ENCODE measurements at places on chromosomes 7 and 10.

- no peak for DNase-seq
These were observed 22.5 kb upstream of the ECHDC3 start for GRCh38 chr10:11719496-11720259.

DNA sequence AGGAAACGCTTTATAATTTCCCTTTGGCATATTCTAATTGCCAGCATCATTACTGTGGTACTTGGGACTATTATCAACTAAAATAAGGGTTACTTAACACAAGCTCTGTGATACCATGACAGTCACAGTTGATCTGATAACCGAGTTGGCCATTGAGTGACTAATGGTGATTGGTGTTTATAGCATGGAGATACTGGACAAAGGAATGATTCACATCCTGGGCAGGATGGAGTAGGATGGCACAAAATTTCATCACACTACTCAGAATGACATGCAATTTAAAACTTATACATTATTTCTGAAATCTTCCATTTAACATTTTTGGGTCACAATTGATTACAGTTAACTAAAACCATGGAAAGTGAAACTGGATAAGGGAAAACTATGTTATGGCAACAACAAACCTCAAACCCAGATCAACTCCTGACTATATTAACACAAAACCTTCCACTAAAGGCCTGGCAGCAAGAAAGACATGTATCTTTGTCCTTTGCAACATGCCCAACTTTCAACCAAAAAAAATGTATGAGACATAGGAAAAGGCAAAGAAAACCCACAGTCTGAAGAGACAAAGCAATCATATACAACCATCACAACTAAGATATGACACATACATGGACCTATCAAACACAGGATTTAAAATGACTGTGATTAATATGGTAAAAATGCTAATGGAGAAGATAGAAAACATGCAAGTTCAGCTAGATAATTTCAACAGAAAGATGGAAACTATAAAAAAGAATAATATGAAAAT lies 208.5 kb upstream of the NRP1 start:
- DNase-seq: no peak

GRCh38 chr7:129163875-129164544 lies 19.5 kb downstream of the TSPAN33 start:
- no peak for DNase-seq

GRCh38 chr10:75487087-75487754 lies 55.8 kb downstream of the LRMDA start:
- DNase-seq: no peak

DNA sequence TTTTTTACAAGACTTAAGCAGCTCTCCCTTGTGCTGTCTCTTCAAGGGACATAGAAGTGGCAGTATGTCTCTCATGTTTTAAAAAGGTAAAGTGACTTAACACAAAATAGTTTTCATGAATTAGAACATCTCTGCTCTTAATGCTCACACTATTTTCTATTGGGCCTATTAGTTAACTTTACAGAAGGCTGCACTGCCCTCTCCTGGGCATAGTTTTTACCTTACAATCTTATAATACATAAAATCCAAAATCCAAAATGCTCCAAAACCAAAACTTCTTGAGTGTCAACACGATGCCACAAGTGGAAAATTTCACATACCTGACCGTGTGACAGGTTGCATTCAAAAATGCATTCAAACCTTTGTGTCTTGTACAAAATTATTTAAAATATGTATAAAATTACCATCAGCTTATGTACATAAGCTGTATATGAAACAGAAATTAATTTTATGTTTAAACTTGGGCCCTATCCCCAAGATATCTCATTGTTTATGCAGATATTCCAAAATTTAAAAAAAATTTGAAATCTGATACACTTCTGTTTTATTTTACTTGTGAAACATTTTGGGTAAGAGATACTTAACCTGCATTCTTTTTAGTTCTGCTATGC lies 25.8 kb downstream of the TES start:
- DNase-seq: peak; percentile 18

DNA sequence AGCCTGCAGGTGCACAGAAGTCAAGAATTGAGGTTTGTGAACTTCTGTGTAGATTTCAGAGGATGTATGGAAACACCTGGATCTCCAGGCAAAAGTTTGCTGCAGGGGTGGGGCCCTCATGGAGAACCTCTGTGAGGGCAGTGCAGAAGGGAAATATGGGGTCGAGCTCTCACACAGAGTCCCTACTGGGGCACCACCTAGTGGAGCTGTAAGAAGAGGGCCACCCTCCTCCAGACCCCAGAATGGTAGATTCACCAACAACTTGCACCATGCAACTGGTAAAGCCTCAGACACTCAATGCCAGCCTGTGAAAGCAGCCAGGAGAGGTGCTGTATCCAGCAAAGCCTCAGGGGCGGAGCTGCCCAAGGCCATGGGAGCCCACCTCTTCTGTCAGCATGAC lies 205.8 kb downstream of the CCSER2 start:
- no peak for DNase-seq

DNA sequence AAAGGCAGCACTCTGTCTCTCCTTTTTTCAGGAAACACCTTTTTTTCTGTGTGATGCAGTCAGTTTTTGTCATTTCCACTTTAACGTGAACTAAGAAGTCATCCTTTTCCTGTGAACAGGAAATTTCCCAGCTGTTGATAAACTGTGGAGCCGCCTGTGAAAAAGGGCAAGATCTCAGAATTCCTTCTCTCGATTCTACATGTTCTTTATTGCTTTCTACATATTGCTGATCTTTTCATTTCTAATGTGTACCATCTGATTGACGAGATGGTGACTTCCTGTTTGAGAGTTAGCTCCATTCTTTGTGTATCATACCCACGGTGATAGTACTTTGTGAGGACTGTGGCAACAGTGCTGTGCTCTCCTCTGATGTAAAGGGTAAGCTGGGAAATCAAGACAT lies 50.4 kb downstream of the ADD3 start:
- no peak for DNase-seq

GRCh38 chr7:1961701-1962276 lies 271.0 kb downstream of the MAD1L1 start:
- DNase-seq: no peak

GRCh38 chr7:41336981-41337380 lies 365.9 kb downstream of the INHBA start:
- DNase-seq: no peak

- no peak for DNase-seq
These were observed 97.3 kb upstream of the CTBP2 start for GRCh38 chr10:125257521-125258108.

DNA sequence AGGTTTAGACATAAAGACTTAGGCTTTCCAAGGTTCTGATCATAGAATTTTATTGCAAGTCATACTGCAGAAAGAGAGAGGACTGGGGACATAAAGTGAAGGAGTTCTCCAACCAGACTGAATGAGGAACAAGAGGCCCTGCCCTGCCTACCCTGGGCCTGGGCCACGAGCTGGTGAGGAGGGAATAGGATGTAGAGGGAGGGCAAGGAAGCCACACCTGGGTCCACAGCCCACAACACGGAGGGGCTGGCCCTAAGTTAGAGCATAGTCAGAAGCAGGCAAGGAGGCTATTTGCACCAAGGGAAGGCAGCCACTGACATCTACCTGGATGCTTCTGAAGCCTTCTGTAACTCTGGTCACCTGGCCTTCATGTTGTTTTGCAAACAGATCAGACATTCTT lies 82.2 kb upstream of the CXCL12 start:
- no peak for DNase-seq

GRCh38 chr10:43223056-43223455 lies 43.8 kb downstream of the RASGEF1A start:
- DNase-seq: no peak

DNA sequence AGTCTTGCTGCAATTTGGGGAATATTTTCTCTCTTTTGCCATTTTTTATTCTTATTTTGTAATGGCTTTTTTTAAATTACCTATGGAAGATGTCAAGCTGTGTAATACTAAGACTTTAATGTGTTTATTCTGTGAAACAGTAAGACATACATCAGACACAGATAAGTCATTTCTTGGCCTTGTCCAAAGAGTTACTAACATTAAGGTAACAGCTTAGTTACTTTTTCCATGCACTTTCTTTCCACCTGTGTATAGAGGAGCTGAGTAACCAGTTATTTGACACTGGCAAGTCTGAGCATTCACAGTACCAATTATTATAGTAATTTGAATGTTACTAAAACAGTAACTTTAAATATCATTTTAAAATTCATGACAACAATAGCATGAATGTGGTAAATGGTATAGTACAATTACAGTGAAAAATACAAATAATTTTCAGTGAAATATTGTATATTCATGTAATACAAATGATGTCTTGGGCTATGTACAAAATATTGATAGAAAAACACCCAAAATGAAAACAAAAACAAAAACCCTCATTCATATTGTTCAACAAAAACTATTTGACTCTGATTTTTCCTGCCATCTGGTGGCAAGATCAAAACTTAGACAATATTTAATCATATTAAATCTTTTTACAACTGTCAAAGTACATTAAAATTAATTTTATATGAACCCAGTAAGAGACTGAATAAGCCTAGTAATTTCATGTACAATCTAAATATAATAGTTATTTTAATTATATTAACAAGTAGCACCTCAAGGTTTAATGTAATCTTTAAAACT lies 259.8 kb upstream of the SEMA3A start:
- DNase-seq: no peak

DNA sequence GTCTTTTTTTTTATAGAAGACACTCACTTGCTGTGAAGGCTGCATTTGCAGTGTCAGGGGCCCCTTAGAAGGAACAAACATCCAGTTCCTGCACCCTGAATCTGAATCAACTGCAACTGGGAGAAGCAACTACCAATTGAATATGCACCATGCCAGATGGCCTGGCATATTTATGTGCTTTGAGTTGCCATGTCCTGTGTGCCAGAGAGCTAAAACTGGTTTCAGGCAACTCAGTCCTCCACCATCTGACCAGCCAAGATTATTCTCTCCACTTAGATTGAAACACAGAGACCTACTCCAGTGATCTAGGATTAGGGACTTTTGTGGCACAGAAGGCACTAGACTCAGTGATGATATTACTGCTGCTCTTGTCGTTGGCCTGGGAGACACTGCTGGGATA lies 225.4 kb downstream of the HECW1 start:
- no peak for DNase-seq

- DNase-seq: no peak
These were observed at the start of gene PROSER2 for GRCh38 chr10:11823122-11823988. Gene PROSER2, plus strand, starts transcription at chr10:11823356. Its CDS starts 28,722 bp downstream, at chr10:11852078.

DNA sequence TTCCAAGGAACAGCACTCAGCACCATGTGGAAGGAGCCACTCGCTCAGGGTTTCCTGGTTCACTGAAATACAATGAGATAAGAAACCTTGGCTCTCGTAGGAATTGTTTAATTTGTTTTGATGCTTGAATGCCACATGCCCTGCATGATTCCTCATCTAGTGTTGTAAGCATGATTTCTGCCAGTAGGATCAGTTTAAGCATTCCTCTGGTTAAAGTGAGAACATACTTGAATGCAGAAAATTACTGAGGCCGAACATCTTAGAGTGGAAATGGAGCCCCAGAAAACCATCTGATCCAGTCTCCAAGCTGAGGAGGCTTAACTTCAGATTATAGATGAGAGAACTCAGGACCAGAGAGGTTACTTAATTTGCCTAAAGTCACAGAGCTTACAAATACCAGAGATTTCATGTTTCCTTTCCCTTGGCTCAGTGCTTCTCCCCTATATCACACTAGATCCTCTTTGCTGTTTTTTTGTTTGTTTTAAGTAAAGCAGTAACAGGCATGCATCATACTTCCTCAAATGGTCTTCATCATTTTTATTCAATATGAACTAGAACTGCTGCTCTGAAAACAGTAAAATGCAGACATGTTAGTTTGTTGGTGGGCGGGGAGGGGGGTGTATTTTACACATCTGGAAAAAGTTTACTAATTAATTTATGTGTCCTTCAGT lies 125.1 kb downstream of the ADAM12 start:
- DNase-seq: no peak

DNA sequence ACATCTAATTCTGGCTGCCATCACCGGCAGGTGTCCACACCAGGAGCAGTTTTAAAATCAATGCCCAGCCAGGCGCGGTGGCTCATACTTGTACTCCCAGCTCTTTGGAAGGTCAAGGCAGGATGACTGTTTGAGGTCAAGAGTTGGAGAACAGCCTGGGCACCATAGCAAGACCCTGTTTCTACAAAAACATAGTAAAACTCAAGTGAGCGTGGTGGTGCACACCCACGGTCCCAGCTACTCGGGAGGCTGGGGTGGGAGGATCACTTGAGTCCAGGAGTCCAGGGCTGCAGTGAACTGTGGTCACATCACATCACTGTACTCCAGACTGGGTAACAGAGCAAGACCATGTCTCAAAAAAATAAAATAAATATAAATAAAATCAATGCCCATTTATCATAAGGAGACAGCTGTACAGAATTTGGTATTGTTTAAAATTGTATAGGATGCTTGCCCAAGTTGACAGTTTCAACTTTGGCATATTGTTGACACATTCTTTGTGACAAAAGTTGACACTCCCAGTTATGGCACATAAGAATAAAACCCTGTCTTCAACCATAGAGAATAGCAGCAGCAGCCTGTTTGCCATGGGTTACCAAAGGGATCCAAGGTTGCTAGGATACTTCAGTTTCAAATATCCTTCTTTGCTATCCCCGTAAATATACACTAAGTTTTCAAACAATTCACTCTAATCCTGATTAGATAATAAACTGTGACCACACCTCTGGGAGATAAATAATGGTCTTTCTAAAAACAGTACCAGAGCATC lies 193.0 kb downstream of the FAM107B start:
- no peak for DNase-seq

DNA sequence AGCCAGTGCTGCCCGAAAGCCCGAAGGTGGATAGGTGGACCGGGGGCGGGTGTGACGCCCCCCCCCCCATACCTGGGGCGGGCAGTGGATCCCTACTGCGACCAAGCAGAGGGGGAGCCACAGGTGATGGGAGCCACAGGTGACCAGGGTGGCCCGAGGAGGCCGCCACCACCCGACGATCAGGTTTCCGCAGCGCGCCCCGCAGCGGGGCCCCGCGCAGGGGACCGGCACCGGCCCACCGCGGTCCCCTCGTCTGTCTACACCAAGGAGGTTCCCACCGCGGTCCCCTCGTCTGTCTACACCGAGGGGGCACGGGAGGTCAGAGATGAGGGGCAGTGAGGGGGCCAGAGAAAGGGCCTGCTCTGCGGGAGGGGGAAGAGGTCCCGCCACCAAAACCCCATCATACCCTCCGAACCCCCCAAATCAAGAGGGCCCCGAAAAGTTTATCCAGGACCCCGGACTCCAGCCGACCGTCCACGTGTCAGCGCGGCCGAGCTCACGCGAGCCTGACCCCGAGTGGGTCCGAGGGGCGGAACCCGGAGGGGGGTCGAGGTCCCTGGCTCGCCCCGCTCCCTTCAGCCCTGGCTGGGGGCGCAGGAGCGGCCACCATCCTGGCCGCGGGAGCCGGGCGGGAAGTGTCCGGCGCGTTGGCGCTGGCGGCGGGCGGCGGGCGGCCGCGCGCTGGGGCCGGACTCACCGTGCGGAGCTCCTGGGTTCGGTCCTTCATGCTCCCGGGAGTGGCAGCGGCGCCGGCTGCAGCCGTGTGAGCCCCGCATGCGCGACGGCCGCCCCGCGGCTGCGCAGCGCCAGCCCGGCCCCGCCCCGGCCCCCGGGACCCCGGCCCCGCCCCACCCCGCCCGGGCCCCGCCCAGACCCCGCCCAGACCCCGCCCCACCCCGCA lies at the start of gene STX1A:
TSS of gene STX1A (minus strand) at position 765 of the 901 bp plus-strand sequence. CDS start at position 727, 38 bp downstream.
- peak; percentile 59 for DNase-seq
